ENCODE measurements at places on chromosomes 2 and 18.

DNA sequence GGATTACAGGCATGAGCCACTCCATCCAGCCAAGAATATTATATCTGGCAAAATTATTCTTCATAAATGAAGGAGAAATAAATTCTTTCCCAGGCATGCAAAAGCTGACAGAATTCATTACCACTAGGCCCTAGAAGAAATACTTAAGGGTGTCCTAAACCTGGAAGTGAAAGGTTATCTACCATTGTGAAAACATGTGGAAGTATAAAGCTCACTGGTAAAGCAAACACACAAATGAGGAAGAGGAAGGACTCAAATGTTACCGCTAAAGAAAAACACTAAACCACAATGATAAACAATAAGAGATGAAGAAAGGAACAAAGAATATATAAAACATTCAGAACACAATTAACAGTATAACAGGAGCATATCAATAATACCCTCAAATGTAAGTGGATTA is 171.8 kb downstream of the CAMKMT start:
- DNase-seq, result no peak

DNA sequence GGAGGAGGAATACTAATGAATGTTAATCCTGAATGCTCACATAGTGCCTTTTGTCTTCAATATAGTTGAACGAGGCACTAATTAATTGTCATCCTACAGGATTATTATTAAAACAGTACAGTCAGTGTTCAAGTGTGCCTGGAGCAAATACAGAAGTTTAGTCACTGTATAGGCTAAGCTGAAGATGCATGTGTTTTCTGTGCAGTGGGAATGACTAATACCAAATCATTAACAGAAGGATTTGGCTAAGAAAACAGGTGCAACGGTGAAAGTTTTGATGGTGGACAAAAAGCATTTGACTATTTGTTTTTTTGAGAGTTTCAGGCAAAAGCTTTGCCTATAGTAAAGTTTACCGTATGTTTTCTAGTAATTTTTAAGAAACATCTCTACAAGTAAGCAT is 62.8 kb downstream of the DCC start:
- DNase-seq, result no peak

- DNase-seq, result no peak
Measured at GRCh38 chr2:105057005-105057404, 19.1 kb downstream of the MRPS9 start.

DNA sequence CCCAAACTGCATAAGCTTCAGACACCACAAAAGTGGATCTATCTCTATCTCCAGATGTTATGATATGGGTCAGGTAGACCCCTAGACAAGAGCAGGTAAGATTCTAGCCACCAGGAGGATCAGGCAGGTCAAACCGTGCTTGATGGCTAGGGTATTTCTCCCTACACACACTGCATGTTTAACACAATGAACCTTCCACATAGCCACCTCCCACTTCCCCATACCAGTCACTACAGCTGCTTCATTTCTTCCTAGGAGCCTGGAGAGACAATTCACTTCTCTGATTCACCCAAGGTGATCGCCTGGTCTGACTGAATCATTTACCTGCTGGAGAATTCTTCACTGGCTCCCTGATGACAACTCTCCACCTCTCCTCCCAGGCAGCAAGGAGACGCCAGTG is 66.0 kb upstream of the MYCN start:
- no peak for DNase-seq

DNA sequence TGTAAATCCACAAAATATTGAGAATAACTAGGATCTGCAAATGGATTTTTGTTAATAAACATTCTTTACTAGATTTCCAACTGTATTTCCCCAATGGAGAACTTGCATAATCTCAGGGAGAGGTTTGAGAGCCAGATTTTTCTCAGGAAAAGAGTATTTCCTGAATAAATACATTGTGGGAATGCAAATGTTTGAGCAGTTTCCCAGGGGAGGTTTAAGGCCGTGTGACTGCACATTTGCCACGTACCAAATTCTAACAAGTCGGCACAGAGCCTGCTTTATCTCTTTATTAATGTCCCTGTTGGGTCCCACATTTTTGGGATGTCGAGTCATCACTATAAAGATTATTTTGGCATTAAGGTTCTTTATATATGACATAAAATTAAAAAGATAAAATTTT is 27.0 kb downstream of the TFPI start:
- no peak for DNase-seq

DNA sequence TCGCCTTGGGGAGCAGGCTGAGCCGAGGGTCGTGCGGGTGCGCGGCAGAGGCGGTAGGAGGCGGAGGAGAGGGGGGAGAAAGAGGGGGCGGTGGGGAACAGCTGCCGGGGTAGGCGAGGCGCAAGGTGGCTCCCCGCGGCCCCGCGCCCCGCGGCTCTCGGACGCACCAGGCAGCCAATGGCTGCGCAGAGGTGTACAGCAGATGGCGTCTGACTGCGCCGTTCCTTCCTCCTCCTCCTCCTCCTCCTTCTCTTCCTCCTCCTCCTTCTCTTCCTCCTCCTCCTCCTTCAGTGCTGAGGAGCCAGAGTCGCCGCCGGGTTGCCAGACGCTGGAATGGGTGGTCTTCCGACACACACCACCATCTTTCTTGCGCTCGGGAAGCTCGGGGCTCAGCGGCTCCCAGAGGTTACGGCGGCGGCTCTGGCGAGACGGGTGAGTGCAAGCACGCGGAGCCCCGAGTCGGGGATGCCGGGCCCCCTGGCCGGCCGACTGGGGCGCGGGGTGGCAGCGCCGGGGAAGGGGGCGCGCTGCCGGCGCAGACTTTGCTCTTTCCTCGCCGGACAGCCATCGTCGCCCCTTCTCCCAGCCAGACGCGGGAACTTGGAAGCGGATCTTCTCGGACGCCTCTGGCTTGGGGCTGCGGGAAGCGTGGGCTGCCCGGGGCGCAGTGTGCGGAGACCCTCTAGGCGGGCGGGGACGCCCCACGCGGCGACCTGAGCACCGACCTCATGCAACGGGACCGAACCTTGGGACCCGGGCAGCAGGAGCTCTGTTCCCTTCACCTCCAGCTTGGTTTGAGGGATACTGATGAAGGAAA is at the start of gene THSD7B:
THSD7B (plus strand) TSS at position 290 of the 817 bp plus-strand sequence. CDS start 116,634 bp downstream, outside the sequence.
- peak; percentile 48 for DNase-seq

DNA sequence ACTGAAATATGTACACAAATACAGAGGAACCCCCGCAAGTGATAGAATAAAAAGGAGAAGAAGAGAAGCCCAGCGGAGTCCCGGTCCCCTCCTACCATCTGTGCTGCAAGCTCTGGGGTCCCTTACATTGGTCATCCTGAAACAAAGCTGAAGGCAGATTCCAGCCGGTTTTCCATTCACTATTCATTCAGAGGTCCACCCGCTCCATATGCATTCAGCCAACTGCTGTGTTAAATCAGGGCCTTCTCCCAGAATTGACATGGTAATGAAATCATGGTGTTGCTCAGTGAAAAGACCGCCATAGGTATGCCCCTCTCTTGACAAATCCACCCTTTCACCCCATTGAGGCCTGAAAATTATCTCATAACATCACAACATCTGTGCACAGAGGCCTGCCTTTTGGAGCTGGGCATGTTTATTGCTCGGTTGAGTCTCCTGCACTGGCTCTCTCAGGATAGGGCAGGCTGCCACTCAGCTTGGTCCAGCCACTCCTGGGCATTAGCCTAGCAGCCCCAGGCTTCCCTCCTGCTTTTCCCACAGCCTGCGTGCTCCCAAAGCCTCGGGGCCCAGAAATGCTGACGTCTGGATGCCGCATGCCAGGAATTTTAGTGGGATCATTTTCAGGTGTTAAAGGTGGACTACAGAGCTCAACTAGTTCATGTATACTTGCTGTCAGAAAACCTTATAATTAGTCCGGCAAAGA is 39.3 kb upstream of the ID2 start:
- DNase-seq, result no peak

- no peak for DNase-seq
Measured at GRCh38 chr18:22912835-22913234, 20.3 kb upstream of the RBBP8 start.

GRCh38 chr18:75041586-75041985 is 167.4 kb downstream of the PTGR3 start:
- DNase-seq, result no peak

DNA sequence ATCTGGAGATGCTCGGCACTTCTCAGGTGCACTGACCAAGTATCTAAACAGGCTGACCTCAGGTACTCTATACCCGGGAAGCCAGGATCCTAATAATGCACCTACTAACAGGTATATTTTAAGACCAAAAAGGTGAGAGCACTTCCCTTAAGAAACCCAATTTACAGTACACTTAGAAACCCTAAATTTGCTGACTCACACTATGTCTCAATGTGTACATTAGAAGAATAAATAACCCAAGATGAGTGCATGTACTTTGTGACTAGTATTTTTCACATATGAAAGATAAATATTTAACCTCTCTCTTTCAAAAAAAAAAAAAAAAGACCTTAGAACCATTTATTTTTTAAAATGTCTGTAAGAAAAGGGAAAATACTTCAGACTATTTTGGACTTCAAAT is 118.8 kb downstream of the ZNF516 start:
- no peak for DNase-seq

GRCh38 chr2:216536734-216537210 is 38.1 kb downstream of the RPL37A start:
- no peak for DNase-seq

DNA sequence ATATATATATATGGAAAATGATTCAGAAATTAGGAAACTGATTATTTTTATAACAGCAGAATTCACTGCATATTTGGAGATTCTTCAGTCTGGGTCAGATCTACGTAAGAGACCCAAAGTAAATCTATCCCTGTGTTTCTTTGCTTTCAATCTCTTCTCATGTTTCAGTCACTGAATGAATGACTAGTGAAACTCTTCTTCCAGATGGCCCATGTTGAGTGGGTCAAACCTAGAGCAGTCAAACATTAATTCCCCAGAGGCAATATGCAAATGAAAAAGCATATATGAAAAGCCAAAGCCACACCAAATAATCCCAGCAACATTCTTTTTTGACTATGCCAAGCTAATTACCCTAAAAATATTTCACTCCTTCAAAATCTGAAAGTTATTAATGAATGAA is 317.3 kb downstream of the RBM43 start:
- no peak for DNase-seq

GRCh38 chr2:130870161-130870485 is 33.4 kb downstream of the ARHGEF4 start:
- DNase-seq, result no peak

Measured in GM13977 (cell line).